Activated CD4-positive, alpha-beta T cell treated with anti-CD3 and anti-CD28 coated beads for 36 hours (primary cell): ENCODE measurements at places on chromosomes 2 and 18. TPM values are rescaled to one million over a fixed set of nuclear protein-coding genes. Genes with fewer than 3 reads are reported as not detected.

The IL1B gene
- total RNA-seq = 0.37 TPM

The IL36B gene
- not detected for total RNA-seq

The TANC1 gene
- total RNA-seq = 1.1 TPM

GRCh38 chr2:128449226-128450061, 130.8 kb upstream of the HS6ST1 start:
- no peaks in the 10 kb centered on the region for H3K36me3 ChIP-seq
- DNase-seq = no peak
- H3K27me3 ChIP-seq = peaks cover 7% of the 10 kb centered on the region

GRCh38 chr2:3126911-3127621, 250.6 kb downstream of the EIPR1 start:
- peak; percentile 14 for DNase-seq
- no peaks in the 10 kb centered on the region for H3K36me3 ChIP-seq
- H3K4me3 ChIP-seq = no peak overlapping the region
- H3K27ac ChIP-seq = no peak overlapping the region
- peaks cover under 1% of the 10 kb centered on the region for H3K4me1 ChIP-seq

DNA sequence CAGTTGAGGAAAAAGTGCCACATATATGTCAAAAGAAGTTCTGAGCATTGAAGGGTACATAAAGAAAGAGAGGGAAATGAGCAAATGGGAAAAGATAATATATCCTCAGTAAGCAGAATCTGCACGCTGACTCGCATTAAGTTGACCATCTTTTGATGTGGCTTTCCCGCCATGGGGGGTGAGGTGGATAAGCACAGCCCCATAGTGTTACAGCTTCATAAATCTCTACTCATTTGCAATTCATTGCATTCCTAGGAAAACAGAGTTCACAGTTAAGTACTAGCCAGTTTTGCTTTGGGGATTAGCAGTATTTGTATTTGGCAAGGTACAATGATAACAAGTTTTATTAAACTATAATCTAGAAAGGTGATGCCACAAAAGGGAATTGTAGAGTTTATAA, 814.2 kb downstream of the LRP1B start:
- no peak overlapping the region for H3K4me3 ChIP-seq
- no peak overlapping the region for H3K27ac ChIP-seq
- no peaks in the 10 kb centered on the region for H3K36me3 ChIP-seq
- no peaks in the 10 kb centered on the region for H3K4me1 ChIP-seq
- H3K27me3 ChIP-seq = no peaks in the 10 kb centered on the region
- DNase-seq = no peak

GRCh38 chr18:14930576-14930975, 182.6 kb downstream of the ANKRD30B start:
- no peaks in the 10 kb centered on the region for H3K27me3 ChIP-seq
- no peak overlapping the region for H3K4me3 ChIP-seq
- DNase-seq = no peak
- no peaks in the 10 kb centered on the region for H3K4me1 ChIP-seq
- H3K36me3 ChIP-seq = no peaks in the 10 kb centered on the region

GRCh38 chr18:9001209-9001608, 101.3 kb upstream of the NDUFV2 start:
- H3K27me3 ChIP-seq = peaks cover 24% of the 10 kb centered on the region
- H3K4me1 ChIP-seq = no peaks in the 10 kb centered on the region
- H3K36me3 ChIP-seq = no peaks in the 10 kb centered on the region
- H3K4me3 ChIP-seq = no peak overlapping the region
- no peak overlapping the region for H3K27ac ChIP-seq

DNA sequence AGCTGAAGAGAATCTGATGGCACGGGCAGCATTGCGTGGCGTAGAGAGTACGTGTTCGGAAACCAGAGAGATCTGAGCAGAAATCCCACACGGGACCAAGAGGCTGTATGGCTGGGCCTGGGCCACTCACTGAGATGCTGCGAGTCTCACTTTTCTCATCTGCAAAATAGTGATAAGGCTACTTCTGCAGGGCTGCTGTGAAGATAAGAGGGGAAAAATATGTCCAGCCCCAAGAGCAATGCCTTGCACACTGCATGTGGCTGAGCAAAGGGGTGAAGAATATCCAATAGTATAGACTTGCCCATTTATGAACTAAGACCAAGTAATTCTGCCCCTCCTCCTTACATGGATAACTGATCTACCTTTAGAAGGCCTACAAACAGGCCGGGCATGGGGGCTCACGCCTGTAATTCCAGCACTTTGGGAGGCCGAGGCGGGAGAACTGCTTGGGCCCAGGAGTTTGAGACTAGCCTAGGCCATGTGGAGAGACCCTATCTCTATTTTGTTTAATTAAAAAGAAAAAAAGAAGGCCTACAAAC, 3.1 kb downstream of the FECH start:
- H3K4me3 ChIP-seq = no peak overlapping the region
- peaks cover 33% of the 10 kb centered on the region for H3K4me1 ChIP-seq
- H3K27me3 ChIP-seq = no peaks in the 10 kb centered on the region
- no peak for DNase-seq
- no peak overlapping the region for H3K27ac ChIP-seq

GRCh38 chr2:40937284-40937683, 485.4 kb upstream of the SLC8A1 start:
- H3K27ac ChIP-seq = no peak overlapping the region
- no peak overlapping the region for H3K4me3 ChIP-seq
- no peak for DNase-seq

DNA sequence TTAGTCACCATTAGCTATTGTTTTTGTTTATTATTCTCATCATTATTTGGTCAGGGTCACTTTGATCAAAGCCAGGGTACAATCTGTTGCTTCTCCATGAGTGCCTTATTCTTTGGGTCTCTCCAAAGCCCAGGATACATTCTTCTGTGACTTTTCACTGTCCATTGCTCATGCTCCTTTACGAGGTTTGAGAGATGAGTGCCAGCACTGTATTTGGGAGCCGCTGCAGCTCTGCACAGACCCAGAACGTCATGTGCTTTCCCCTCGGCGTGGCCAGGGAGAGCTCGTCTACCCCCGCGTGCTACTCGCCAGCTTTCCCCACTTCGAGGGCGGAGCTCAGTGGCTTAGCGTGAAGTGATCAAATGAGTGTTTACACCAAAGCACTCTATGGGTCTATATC, 123.7 kb downstream of the COL6A3 start:
- no peak for DNase-seq
- H3K27me3 ChIP-seq = peaks cover 42% of the 10 kb centered on the region
- peaks cover 9% of the 10 kb centered on the region for H3K4me1 ChIP-seq
- H3K36me3 ChIP-seq = no peaks in the 10 kb centered on the region

- peaks cover 2% of the 10 kb centered on the region for H3K27me3 ChIP-seq
- H3K27ac ChIP-seq = no peak overlapping the region
- DNase-seq = no peak
- H3K4me3 ChIP-seq = no peak overlapping the region
- H3K4me1 ChIP-seq = no peaks in the 10 kb centered on the region
- no peaks in the 10 kb centered on the region for H3K36me3 ChIP-seq
Observed at GRCh38 chr2:133421516-133422324, 146.5 kb downstream of the NCKAP5 start.

DNA sequence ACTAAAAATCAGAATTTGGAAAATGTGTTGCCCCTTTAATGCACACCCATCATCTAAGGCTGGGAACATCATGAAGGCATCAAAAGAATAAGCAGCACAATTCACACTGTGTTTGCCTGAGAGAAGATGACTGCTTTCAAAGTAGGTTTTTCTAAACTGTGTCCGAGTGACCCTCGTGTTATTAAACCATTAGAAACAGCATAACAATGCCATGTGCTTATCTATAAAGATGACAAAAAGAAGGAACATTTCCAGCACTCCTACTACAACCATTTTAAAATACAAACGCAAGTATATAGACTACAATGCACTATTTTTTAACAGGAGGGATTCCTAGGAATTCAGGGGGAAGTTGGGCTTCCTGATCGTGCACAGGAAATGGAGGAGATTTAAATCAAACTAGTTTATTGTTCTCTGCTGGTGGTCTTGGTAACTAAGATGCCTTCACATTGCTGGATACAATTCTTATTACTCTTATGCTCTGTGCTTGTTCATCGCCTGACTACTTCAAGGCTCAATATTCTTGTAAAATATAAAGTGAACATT, 305.9 kb upstream of the CCDC68 start:
- no peak overlapping the region for H3K27ac ChIP-seq
- no peak overlapping the region for H3K4me3 ChIP-seq
- H3K27me3 ChIP-seq = no peaks in the 10 kb centered on the region
- H3K36me3 ChIP-seq = no peaks in the 10 kb centered on the region
- H3K4me1 ChIP-seq = no peaks in the 10 kb centered on the region

DNA sequence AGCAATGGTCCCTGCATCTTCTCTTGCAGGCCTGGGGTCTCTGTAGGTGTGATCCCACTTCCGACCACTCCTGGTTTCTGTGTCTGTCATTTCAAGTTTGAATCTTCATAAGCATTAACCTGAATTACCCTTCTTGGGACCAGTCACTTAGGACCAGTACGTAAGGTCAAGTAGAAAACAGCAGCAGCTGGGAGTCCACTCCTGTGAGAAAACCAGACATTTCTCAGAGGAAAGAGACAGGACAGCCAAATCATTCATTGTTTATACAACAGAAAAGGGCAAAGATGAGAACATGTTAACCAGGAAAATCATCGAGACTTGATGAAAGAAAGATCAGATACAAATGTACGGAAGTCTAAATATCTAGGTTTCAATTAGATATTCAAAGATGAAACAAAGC, 163.0 kb downstream of the MREG start:
- no peak overlapping the region for H3K4me3 ChIP-seq
- no peaks in the 10 kb centered on the region for H3K36me3 ChIP-seq
- peaks cover 4% of the 10 kb centered on the region for H3K4me1 ChIP-seq
- H3K27ac ChIP-seq = no peak overlapping the region
- peaks cover 5% of the 10 kb centered on the region for H3K27me3 ChIP-seq

GRCh38 chr2:184444623-184445223, 153.6 kb upstream of the ZNF804A start:
- no peaks in the 10 kb centered on the region for H3K4me1 ChIP-seq
- H3K27ac ChIP-seq = no peak overlapping the region
- H3K27me3 ChIP-seq = no peaks in the 10 kb centered on the region
- DNase-seq = no peak
- H3K36me3 ChIP-seq = no peaks in the 10 kb centered on the region

- no peaks in the 10 kb centered on the region for H3K27me3 ChIP-seq
- H3K4me3 ChIP-seq = no peak overlapping the region
- DNase-seq = no peak
- H3K27ac ChIP-seq = no peak overlapping the region
Observed at GRCh38 chr2:218026676-218027425, 24.1 kb upstream of the TNS1 start.

DNA sequence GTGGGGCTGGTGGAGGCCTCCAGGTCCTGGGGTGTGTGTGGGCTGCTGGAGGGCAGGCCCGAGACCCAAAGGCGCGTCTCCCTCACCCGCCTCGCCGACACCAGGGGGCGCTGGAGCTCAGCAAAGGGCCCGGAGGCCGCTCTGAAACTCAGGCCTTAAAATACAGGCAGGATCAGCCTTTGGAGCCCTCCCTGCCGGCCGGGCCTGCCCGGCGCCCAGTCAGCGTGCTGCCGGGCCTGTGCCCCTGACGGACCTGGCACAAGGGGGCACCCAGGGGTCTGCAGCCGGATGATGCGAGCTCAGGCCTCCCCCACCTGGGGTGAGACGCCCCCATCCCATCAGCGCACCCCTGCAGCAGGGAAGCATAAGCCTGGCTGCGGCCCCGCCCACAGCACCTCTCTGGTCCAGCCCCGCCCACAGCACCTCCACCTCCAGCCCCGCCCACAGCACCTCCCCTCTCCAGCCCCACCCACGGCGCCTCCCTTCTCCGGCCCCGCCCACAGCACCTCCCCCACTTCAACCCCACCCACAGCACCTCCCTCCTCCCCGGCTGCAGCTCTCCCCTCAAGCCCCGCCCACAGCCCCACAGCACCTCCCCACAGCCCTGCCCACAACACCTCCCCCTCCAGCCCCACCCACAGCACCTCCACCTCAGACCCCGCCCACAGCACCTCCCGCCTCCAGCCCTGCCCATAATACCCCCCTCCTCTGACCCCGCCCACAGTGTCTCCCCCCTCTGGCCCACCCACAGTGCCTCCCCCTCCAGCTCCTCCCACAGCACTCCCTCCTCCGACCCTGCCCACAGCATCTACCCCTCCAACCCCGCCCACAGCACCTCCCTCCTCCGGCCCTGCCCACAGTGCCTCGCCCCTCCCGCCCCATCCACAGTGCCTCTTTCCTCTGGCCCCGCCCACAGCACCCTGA, 92.8 kb upstream of the OTOS start:
- H3K4me1 ChIP-seq = no peaks in the 10 kb centered on the region
- no peaks in the 10 kb centered on the region for H3K36me3 ChIP-seq
- no peak overlapping the region for H3K4me3 ChIP-seq
- peaks cover 11% of the 10 kb centered on the region for H3K27me3 ChIP-seq
- no peak overlapping the region for H3K27ac ChIP-seq
- peak; percentile 88 for DNase-seq

DNA sequence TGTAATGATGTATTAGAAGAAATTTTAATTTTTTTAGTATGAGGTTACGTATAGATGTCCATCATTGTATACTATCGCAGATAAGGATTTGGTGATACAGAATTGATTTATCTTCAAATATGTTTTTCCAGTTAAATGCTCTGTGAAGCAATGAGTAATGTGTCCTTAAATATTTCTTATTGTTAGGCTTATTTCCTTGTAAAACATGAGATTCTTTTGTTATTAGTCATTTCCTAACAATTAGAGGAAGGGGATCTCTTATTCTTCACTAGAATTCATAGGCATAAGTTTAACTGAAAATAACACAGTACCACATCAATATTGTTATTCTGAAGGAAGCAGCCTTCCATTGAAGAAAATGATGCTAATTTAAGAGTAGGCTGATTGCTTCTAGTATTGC, 15.5 kb upstream of the OTX1 start:
- H3K4me1 ChIP-seq = no peaks in the 10 kb centered on the region
- no peak for DNase-seq
- H3K27me3 ChIP-seq = no peaks in the 10 kb centered on the region
- H3K27ac ChIP-seq = no peak overlapping the region

DNA sequence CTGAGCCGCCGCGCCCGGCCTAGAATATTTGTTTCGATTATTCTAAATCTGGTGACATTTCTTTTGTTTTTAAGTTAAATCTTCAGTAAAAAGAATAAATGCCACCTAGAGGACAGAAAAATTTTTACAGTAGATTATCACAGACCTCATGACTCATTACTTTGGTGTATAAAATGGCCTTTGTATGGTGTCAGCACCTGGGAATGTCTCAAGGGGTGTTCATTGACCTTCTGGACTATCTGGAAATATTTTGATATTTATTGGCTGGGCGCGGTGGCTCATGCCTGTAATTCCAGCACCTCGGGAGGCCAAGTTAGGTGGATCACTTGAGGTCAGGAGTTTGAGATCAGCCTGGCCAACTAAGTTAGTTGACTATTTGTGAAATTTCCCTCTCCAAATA, 30.3 kb upstream of the SLC30A6 start:
- no peaks in the 10 kb centered on the region for H3K27me3 ChIP-seq
- no peak for DNase-seq
- peaks cover 16% of the 10 kb centered on the region for H3K36me3 ChIP-seq
- no peak overlapping the region for H3K4me3 ChIP-seq

GRCh38 chr2:60356346-60356745, 197.1 kb downstream of the BCL11A start:
- DNase-seq = no peak
- H3K4me3 ChIP-seq = no peak overlapping the region
- H3K27me3 ChIP-seq = peaks cover 3% of the 10 kb centered on the region
- peaks cover 14% of the 10 kb centered on the region for H3K4me1 ChIP-seq
- no peaks in the 10 kb centered on the region for H3K36me3 ChIP-seq
